ENCODE measurements at places on chromosomes 16 and 17.

GRCh38 chr17:74119049-74119580, 84.4 kb upstream of the RPL38 start:
- peak; percentile 44 for DNase-seq

DNA sequence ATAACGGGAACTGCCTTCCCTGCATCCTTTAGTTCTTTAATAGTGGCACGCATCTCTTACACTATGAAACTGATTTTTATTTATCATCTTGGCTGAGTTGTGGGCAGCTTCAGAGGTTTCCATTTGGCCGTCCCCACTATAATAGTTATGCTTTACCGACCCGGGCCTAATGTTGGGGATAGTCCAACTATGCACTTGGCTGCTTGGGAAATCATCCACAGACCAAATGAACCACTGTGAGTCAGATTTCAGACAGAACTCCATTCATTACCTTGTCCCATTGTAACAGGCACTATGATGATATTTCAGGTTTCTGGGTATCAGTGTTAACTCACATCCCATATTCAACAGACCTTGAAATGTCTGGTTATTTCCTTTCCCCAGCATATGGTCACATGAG, 6.1 kb upstream of the SLFN5 start:
- DNase-seq: no peak

GRCh38 chr17:6108382-6108781, 38.2 kb downstream of the WSCD1 start:
- no peak for DNase-seq

- DNase-seq: no peak
Measured at GRCh38 chr17:71067669-71068407, 898.5 kb downstream of the KCNJ2 start.

- no peak for DNase-seq
Measured at GRCh38 chr17:2089021-2089422, 34.1 kb downstream of the HIC1 start.

GRCh38 chr16:9476744-9477143, 385.3 kb downstream of the HAPSTR1 start:
- DNase-seq: no peak

GRCh38 chr17:31788956-31789355, 70.1 kb downstream of the COPRS start:
- no peak for DNase-seq

GRCh38 chr17:40796846-40797245, 2.9 kb downstream of the KRT28 start:
- no peak for DNase-seq

- no peak for DNase-seq
Measured at GRCh38 chr17:58184308-58184985, 8.1 kb upstream of the EPX start.

DNA sequence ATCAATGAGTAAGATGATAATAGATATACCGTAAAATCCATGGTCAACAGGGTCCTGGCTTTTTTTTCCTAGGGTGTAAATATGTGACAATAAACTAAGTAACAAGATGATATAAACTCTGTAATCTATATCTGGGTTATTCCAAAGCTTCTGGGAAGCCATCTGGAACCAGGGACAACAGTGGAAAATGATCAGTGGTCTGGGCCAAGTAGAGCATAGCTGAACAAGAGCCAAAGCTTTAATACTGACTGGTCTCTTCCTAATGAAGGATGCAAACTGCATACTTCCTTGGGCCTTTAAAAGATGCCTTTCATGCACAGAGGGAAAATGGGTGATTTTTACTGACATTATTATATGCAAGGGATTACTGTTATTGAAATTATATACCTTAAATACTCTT, 8.9 kb downstream of the CA10 start:
- no peak for DNase-seq

- no peak for DNase-seq
Measured at GRCh38 chr17:44933824-44934744, 13.5 kb downstream of the KIF18B start.

GRCh38 chr17:60630352-60630751, 30.4 kb downstream of the PPM1D start:
- no peak for DNase-seq

GRCh38 chr17:73623247-73623646, 21.0 kb downstream of the SDK2 start:
- DNase-seq: no peak

DNA sequence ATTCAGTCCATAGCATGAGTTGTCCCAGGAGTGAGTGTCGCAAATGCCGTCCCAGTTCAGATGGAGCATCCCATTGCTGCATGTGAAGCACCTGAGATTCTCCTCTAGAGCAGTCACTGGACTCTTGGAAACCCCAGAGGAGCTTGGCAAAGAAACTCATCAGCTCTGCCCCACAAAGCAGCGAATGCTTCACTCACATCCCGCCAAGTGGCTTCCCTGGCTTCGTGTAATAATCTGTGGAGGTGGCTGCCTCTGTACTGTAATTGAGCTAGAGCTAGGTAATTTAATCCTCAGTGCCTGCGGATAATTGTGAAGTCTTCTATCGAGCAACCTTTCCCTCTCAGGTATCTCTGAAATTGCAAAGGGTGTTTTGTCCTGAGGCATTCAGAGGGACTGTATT, 107.1 kb downstream of the SNX29 start:
- DNase-seq: no peak

- DNase-seq: no peak
Measured at GRCh38 chr16:68900009-68900408, 56.7 kb downstream of the TANGO6 start.

DNA sequence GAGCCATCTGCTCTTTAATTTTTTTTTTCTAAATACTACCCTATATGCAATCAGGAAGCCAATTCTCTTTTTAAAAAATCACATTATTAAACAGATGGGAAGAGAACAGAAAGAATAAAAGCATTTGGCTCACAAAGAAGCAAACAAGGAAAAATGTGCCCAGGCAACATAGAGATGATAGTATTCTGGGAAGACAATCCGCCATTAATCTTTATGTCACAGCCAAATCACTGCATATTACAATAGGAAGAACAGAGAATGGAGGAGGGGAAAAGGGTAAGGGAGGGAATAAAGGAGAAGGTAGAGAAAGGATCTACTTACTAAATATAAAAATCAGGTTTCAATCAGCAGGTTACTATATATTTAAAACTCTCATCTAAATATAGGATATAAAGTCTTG, 34.3 kb downstream of the STAT5B start:
- DNase-seq: no peak

DNA sequence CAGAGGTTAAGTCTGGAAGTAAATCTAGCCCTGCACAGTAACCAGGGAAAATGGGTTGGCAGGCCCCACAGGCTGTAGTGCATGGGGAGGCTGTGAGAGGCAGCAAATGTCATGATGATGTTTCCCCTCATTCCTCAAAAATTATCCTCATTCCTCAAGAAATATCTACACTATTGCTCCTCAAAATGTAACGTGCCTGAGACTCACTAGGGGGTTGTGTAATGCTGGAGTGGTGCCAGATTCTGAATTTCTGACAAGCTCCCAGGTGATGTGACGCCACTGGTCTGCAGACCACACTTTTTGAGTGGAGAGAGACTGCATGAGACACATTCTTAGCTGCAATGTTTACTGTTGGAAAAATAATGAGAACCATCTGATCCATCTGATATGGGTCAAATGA, 1.2 kb upstream of the MPP3 start:
- DNase-seq: peak; percentile 59
